ENCODE measurements at places on chromosomes 12 and 14.

DNA sequence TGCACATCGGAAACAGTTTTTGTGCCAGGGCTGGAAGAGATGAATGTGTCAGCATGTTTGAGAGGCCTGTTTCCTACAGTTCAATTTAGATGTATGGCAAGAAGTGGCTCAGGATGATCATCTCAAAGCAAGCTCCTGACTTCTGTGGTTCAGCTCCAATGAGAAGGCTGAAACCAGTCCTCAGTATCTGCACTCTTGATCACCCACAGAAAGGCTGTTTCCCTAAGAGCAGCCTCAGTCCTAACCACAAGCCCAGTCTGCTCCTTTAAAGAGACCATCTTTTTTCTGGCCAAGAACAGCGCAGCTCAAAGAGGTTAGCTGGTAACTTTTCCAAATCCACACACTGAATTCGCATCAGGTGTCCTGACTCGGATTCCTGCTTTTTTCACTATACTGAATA, 19.2 kb downstream of the CSRP2 start:
- no peak for DNase-seq

DNA sequence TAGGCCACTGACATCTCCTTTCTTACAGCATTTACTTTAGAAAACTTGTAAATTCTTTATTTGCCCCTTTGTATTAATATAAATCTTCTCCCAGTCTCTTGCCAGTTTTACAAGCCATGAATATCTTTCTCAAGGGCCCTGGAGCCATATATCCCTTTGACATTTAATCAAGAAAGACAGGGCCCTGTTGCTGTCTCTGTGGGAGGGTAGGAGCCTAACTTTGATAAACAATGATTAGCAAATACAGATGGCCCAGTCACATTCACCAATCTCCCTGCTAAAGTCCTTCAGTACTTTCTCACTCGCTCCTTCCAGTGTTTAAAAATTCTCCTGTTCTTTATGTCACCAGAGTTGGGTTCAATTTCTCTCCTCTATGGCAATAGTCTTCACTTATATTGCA, 479.8 kb upstream of the USP15 start:
- no peak for DNase-seq

GRCh38 chr12:23536293-23536692, 413.2 kb downstream of the SOX5 start:
- no peak for DNase-seq

DNA sequence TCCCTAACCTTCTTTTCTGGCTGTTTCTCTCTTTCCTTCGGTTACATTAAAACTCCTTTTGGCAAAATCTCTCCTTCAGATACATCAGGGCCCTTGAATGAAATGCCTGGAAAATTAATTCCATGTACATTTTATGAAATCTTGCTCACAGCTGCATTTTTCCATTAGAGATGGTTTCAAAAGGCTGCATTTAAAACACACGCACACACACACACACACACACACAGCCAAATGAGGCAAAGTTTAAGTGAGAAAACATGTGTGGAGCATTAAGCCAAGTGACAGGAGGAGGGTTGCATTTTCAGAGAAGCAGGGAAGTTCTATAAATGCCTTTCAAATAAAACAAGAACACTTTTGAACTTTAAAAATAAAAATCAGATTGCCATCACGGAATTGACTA, 216.4 kb downstream of the LRIG3 start:
- DNase-seq, result no peak

DNA sequence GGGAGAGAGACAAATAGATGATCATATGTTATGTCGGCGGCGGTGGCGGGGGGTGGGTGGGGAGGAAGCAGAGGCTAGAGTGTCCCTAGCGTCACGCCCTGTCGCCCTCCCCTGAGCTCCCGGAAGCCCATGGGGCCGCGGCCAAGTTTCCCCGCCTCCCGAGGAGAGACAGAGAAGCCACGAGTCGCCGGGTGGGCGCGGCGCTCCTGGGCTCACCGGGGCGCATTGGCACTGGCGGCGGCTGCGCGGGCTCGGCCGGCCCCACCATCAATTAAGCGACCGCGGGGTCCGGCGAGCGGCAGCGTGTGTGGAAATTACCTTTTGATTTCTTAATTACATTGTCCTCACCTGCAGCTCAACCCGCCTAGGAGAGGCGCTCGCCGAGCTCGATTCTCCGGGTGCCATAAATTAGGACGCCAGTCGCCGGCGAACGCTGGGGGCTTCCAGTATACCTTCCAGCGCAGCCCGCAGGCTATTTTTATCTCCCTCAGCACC, 119.9 kb upstream of the LHX5 start:
- DNase-seq, result no peak

DNA sequence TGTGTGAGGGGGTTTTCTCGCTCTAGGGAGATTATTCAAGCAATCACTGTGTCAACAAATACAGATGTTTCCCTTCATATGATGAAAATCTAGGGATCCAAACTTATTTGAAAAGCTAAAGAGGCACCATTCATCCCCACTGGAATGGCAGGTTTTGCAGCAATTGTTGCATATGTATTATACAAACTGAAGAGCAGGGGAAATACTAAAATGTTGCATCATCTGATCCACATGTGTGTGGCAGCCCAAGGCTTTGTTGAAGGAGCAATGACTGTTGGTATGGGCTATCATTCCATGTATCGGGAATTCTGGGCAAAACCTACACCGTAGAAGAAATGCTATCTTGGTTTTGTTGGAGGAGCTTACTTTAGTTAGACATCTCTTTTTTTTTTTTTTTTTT, 4.1 kb upstream of the PRPF40B start:
- no peak for DNase-seq

- DNase-seq, result no peak
Observed at GRCh38 chr14:61588419-61588901, 106.9 kb upstream of the HIF1A start.

- DNase-seq, result no peak
Observed at GRCh38 chr12:58387199-58387598, 445.8 kb downstream of the ATP23 start.

GRCh38 chr12:78398750-78399149, 465.8 kb upstream of the SYT1 start:
- DNase-seq, result no peak

DNA sequence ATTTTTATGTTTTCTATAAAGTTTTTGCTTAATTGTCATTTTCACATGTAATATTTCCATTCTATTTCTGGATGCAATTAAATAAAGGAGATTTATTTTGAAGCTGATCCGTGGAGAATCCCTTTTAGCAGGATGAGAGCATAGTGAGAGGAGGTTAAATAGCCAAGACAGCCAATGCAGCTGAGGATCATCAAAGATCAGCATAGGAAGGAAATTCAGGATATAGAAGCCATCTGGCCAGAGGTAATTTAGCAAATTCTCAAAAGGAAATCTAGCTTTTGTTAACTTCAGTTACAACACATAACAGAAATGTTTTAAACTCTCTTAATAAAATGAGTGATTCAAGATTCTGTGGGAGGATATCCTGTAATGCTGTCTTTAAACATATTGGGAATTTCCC, 122.8 kb upstream of the PDE3A start:
- no peak for DNase-seq

- DNase-seq, result no peak
Observed at GRCh38 chr14:50260511-50260910, 29.1 kb upstream of the SOS2 start.

DNA sequence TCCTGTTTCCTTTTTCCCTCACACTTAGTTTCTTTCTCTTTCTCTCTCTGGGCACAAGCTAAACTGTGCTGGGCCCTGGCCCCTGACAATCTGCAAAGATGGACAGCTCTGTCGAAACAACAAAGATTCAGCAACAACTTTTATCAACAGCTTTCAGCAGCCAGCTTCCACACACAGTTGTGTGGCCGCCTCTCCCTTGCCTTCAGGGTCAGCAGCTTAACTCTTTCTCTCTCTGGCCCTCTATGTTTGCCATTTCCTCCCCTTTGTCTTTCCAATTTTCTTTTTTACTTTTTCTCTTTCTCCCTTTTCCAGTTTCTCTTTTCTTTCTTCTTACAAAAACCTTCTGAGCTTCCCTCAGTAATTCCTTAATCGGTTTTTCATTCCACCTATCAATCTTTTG, 43.3 kb downstream of the IQSEC3 start:
- no peak for DNase-seq
